B cell (primary cell): ENCODE measurements at places on chromosomes 5 and 9. TPM values are rescaled to one million over a fixed set of nuclear protein-coding genes. Genes with fewer than 3 reads are reported as not detected.

The ZBTB34 gene
- total RNA-seq, result 12.1 and 13.2 TPM in 2 replicates

The TSC1 gene
- 102 and 108 TPM in 2 replicates for total RNA-seq

The GABRA1 gene
- not detected in 2 replicates for total RNA-seq

The FOXD4L5 gene
- total RNA-seq, result 0.79 and 1.0 TPM in 2 replicates

The ERMP1 gene
- 10.6 and 12.8 TPM in 2 replicates for total RNA-seq

DNA sequence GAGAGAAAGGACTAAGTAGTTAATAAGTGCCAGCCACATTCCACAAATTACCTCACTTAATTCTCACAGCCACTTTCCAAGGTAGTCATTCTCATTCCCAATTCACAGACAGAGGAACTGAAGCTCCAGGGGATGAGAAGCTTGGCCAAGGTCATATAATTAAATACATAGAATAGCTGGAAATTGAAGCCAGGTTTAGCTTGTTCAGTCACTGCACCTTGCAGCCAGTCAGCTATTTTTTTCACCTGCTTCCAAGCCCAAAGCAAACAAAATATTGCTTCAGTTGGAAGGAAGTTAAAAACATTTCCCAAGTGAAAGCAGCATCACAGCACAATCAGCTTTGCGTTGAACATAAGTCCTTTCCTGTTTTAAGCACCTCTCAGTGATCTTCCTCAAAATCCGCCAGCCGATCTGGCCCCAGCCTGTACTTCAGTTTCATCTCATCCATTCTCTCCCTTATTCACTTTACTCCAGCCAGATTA is 4.8 kb downstream of the ALDH1A1 start:
- H3K27ac ChIP-seq, result no peak overlapping the region
- DNase-seq, result no peak
- H3K27me3 ChIP-seq, result peaks cover under 1% of the 10 kb centered on the region

DNA sequence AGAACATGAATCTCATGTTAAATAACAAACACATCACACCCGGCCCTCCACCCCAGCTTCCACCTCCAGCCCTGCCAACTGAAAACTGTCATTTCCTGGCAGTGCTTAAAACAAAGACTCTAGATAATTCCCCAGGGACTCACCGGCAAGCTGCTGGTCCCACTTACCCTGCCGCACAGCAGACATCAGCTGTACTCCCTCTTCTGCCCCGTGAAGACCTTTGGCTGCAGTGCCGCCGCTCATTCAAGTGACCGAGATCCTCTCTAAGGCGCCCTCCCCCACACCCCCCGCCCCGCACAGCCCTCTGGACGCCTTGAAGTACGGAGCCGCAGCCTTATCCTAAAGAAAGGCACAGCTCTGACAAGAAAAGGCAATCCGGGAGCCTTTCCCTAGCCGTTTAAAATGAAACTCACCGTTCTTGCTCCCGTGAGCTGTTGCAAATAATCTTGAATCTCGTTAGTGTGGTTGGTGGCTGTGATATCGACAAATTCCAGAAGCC is 434 bp downstream of the GLRX start:
- peaks cover 2% of the 10 kb centered on the region for H3K36me3 ChIP-seq
- H3K4me1 ChIP-seq, result peaks cover 58% of the 10 kb centered on the region
- H3K27ac ChIP-seq, result peak overlapping the region; percentile 90
- H3K4me3 ChIP-seq, result peak overlapping the region; percentile 97

GRCh38 chr5:42974536-42974935 is 65.6 kb downstream of the ANXA2R start:
- H3K36me3 ChIP-seq, result no peaks in the 10 kb centered on the region
- no peaks in the 10 kb centered on the region for H3K27me3 ChIP-seq
- no peak overlapping the region for H3K27ac ChIP-seq
- H3K4me3 ChIP-seq, result no peak overlapping the region

DNA sequence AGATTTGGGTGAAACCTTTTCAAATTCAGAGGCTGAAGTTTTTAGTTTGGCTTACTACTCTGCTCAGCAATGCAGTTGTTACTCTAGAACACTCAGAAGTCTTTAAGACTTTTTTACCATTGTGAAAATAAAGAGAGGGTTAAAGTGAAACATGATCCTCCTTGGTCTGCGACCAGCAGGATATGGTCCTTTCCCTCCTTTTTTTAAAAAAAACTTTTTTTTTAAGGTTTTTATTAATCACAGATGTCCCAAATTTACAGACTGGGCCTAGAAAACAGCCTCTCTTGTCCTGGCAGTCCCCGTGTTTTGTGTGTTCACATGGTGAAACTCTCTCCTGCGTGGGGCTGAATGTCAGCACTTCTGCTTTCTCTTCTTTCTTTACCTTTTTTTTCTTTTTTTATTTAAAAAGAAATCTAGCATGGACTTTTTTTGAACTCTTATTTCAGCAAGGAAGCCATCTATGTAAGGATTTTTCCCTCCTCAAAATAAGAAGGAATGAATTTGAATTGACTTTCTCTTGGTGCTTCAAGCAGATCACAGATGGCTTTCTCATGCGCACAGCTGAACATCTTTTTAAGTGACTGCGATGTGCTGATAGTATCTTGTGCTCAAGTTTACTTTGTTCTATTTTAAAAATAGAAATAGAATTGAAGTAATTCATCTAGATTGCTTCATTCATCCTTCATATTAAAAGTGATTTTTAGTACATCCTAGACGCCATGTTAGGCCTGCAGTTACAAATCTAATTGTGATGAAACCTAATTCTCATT is 128.7 kb upstream of the OTULINL start:
- H3K36me3 ChIP-seq, result peaks cover 26% of the 10 kb centered on the region
- no peaks in the 10 kb centered on the region for H3K4me1 ChIP-seq
- no peaks in the 10 kb centered on the region for H3K27me3 ChIP-seq
- H3K4me3 ChIP-seq, result no peak overlapping the region
- H3K27ac ChIP-seq, result no peak overlapping the region

DNA sequence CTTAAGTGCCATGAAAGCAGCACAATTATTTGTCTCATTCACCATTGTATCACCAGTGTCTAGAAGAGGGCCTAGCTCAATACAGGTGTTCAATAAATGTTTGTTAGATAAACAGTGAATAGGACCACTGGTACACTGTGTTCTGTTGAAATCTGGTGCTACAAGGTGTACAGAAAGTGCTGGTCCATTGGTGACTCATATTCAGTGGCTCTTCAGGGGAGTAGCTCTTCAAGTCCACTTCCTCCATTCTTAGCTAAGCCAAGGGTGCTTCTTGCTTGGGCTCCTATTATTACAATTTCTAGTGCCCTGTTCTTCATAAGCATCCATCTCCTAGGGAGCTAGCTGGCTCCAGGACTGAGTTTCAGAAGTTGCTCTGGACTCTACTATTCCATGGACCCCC is 6.4 kb upstream of the FCHO2 start:
- no peak for DNase-seq
- no peak overlapping the region for H3K27ac ChIP-seq
- no peaks in the 10 kb centered on the region for H3K36me3 ChIP-seq
- no peaks in the 10 kb centered on the region for H3K4me1 ChIP-seq
- no peak overlapping the region for H3K4me3 ChIP-seq
- H3K27me3 ChIP-seq, result no peaks in the 10 kb centered on the region

DNA sequence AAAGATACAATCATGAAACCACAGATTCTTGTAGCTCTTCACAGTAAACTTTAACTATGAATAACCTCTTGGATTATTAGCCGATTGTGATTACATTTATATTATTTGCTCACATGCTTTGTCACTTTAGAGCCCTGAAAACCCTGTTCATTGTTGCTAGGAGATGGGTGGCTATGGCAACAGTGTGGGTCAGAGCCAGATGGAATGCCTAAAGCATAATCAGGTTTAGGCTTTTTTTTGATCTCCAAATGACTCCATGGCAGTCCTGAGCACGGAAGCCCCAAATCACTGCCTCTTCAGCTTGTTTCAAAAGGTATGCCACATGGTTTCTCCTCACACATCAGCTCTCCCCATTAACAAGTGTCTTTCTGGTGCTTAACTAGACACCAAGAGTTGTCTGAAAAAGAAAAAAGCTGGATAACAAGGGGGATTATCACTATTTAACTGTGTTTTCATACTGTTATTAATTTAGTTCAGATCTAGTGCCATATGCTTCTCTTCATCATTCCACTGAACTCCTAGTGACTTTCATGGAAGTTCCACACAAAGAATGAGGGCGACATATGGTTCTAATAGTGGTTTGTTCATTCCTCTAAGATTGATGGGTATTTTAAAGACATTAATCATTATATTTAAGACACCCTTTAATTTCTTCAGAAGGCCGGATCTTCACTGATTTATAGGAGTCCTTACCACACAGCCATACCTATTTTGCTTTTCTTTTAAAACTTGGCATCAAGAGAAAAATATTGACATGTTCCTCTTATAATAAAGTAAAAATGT is 88.8 kb upstream of the PAM start:
- no peak overlapping the region for H3K27ac ChIP-seq
- H3K36me3 ChIP-seq, result no peaks in the 10 kb centered on the region
- H3K27me3 ChIP-seq, result no peaks in the 10 kb centered on the region

DNA sequence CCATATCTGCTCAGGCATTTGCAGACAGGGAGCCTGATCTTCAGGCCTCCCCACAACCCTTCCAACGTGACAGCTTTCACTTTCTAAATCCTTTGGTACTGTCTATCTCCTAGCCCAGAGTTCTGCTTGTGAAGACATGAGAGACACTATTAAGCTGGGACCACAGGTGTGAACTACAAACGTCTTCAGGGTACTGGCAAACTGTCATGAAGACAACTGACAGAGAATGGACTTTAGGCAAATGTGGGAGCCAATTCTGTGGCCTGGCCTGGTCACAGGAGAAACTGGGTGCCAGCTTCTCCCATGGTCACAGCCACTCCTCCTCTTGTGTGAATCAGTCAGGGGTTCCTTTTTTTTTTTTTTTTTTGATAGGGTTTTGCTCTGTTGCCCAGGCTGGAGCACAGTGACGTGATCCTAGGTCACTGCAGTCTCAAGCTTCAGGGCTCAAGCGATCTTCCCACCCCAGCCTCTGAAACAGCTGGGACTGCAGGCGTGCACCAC is 10.4 kb downstream of the TRIM14 start:
- peaks cover 7% of the 10 kb centered on the region for H3K36me3 ChIP-seq
- no peak overlapping the region for H3K4me3 ChIP-seq
- no peaks in the 10 kb centered on the region for H3K27me3 ChIP-seq
- DNase-seq, result peak; percentile 93
- H3K4me1 ChIP-seq, result peaks cover 64% of the 10 kb centered on the region

DNA sequence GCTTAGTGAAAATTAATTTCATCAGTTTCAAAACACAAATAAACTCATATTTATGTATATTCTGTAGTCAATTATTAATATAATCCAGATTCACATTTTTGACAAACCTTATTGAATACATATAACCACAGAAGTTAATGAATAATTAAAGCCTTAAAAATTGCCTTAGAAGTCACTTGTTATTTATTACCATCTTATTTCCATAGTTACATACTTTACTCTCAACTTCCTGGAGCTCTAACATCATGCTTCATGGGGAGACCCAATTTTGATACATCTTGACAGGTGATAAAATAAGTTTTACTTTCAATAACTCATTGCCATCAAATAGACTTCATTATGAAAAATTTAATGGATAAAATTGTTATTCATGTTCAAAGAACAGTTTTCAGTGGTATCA is 1038.7 kb downstream of the PTPRD start:
- H3K36me3 ChIP-seq, result no peaks in the 10 kb centered on the region
- no peak overlapping the region for H3K4me3 ChIP-seq
- no peak overlapping the region for H3K27ac ChIP-seq
- DNase-seq, result no peak

DNA sequence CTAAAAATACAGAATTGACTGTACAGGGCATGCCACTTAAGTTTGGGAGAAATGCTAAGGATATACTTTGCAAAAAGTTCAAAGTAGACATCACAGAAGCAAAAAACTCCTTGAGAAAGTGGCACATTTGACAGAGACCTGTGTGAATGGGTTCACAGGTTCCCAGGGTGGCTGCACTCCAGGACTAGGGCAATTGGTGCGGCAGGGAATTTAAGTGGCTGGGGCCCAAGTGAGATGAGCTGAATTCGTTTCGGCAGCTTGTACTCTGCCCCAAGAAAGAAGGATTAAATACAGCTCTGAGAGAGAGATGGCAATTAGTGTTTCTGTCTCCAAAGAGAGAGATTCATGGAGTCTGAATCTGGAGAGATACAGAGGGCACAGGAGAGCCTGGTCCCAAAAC is 280.1 kb downstream of the FBXL17 start:
- no peaks in the 10 kb centered on the region for H3K27me3 ChIP-seq
- DNase-seq, result no peak
- no peaks in the 10 kb centered on the region for H3K36me3 ChIP-seq
- no peak overlapping the region for H3K27ac ChIP-seq
- no peak overlapping the region for H3K4me3 ChIP-seq

DNA sequence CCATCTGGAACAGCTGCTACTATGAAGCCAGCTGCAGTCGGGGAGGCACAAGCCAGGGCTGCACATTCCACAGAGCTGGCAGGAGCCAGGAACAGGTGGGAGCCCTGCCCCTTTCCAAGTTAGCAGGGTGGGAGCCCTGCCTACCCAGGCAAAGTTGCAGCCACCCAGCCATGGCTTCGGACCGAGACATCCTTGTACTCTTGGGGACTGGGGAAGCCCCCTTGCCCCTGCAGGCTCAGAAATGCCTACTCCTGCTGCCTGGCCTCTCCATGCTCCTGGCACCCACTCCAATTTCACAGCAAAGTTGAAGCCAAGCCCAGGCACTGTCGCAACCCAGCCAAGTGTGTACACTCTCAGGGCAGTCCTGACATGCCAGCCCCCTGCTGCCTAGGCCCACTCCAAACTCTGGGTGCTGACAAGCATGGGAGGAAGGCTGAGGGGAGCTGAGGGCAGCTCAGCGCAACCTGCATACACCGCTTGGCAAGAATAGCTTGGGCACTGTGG is 165.1 kb downstream of the RNF180 start:
- no peak overlapping the region for H3K27ac ChIP-seq
- no peaks in the 10 kb centered on the region for H3K27me3 ChIP-seq
- no peaks in the 10 kb centered on the region for H3K4me1 ChIP-seq
- H3K36me3 ChIP-seq, result no peaks in the 10 kb centered on the region
- DNase-seq, result no peak

GRCh38 chr5:173573126-173573960 is 43.1 kb downstream of the BOD1 start:
- H3K27ac ChIP-seq, result no peak overlapping the region
- no peaks in the 10 kb centered on the region for H3K36me3 ChIP-seq
- no peaks in the 10 kb centered on the region for H3K27me3 ChIP-seq
- DNase-seq, result peak; percentile 66
- peaks cover 5% of the 10 kb centered on the region for H3K4me1 ChIP-seq
- H3K4me3 ChIP-seq, result no peak overlapping the region

DNA sequence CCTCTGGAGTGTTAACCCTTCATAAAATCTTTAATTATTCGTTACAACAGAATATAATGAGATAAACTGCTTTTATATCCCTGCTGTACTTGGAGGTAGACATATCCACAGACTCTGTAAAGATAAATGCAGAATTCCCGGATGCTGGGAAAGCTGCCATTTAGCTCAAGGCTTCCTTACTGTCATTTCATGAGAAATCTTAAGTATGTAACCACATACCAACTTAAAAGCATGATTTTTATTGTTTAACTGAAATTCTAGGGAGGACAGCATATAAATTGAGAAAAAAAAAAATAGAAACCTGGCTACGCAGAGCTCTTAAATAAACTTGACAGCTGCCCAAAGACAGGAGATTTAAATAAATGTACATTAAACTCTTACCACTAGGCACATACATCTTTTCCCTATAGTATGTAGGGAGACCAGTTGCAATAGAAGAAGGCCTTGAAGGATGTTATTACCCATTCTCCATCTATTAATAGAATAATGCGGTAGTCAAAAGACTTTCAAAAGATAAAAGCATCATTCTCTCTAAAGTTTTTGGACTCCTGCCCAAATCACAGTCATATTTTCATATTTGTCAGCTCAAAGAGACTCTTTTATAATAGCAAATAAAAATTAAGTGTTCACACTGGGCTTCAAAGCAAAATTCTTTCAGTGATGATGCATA is 373.8 kb downstream of the NDUFS4 start:
- H3K36me3 ChIP-seq, result no peaks in the 10 kb centered on the region
- no peak overlapping the region for H3K27ac ChIP-seq
- no peak for DNase-seq
- no peaks in the 10 kb centered on the region for H3K4me1 ChIP-seq
